ENCODE measurements at places on chromosomes 12 and 14.

DNA sequence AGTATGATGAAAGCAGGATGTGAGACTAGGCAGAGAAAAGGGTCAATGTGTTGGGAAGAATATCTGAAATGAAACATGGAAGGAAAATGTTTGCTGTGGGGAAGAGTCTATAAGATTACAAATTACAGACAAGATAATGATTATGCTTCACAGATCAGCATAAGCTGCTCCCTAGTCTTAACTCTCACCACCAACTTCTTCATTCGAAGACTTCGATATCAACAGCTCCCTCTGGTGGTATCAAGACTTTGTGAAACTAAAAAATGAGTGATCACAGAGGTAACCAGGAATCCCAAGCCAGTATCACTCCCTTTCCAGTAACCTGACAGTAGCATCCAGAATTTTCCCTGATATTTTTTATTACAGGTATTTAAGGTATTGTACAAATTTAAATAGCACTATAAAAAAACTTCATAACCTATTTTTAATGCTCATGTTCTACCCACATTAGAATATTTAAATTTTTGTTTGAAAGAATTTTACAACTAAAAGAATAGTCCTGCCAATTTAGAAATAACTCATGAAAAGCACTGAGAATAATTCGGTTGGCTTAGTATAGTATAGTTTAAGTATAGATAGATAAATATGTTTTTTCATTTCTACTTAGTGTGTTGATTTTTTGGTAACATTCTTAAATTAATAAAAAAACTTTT is 84.4 kb downstream of the C2CD5 start:
- DNase-seq = no peak

GRCh38 chr12:78916845-78917480 is 52.4 kb downstream of the SYT1 start:
- no peak for DNase-seq

DNA sequence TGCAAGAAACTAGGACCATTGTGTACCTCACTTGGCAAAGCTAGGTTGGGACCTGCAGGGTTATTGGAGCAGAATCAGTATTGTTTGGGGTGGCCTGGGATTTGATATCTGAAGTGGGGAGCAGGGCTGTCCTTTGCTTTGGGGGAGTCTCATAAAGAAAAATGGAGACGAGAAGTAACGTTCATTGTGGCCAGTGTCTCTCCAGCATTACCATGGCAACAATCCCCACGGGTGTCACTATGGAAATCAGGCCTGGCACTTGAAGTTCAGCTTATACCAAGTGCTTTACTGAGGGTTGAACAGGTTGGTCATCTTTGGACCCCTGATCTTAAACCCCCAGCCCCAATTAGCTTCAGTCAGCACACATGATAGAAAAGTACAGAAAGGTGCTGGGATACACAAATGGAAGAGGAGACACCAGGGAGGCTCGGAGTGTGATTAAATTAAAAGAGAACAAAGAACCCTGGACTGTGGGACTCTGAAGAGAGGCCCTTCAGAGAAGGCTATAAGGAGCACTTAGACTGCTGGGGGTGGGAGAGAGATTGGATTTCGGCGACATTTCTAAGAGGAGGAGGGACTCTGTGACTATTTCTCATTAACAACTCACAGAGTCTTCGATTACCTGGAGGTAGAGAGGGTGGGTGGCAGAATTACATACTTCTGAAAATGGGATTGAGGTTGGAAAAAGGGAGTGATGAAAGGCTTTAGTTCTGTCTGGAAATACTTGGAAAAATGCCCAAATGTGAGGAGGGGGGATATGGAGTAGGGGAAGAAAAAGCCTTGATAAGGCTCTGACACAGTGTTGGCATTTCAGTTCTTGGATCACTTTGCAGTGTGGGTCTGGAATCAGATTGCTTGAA is 3.7 kb downstream of the KIF5A start:
- DNase-seq = peak; percentile 25

GRCh38 chr14:85280074-85280473 is 249.9 kb upstream of the FLRT2 start:
- DNase-seq = no peak

DNA sequence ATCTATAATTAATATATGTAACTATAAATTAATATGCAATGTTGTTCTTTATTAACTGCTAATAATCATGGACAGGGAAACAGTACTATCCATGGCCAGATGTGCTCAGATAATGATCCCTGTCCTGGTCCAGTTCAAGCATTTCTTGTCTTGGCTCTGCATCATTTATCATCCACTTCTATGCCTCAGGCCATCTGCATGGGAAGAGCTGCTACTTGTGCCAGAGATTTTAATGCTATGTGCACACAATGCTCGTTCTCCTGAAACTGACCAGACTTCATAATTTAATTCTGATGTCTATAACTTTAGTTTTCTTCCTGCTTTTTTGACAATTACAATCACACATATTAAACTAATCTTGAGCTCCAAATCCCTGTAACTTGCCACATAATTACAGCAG is 11.2 kb upstream of the TMX1 start:
- no peak for DNase-seq

DNA sequence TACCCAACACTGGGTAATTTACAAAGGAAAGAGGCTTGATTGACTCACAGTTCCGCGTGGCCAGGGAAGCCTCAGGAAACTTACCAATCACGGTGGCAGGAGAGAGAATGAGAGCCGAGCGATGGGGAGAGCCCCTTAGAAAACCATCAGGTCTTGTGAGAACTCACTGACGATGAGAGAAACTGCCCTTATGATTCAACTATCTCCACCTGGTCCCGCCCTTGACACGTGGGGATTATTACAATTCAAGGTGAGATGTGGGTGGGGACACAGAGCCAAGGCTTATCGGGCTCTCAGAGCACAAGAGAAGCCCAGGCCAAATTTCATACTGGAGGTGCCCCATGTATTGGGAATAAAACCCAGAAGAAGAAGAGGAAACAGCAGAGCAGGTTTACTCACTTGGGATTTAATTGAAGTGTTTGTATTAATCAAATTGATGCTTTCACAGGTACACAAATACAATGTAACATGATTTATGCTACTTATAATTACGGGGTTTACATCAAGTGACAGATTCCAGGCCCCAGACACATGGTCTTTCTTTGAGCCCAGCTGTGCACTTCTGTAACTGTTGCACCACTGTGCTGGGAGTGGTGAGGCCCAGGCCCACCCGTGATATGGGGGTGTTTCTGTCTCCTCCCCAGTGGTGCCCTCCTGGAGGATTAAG is 8.2 kb upstream of the CCDC85C start:
- DNase-seq = peak; percentile 92

DNA sequence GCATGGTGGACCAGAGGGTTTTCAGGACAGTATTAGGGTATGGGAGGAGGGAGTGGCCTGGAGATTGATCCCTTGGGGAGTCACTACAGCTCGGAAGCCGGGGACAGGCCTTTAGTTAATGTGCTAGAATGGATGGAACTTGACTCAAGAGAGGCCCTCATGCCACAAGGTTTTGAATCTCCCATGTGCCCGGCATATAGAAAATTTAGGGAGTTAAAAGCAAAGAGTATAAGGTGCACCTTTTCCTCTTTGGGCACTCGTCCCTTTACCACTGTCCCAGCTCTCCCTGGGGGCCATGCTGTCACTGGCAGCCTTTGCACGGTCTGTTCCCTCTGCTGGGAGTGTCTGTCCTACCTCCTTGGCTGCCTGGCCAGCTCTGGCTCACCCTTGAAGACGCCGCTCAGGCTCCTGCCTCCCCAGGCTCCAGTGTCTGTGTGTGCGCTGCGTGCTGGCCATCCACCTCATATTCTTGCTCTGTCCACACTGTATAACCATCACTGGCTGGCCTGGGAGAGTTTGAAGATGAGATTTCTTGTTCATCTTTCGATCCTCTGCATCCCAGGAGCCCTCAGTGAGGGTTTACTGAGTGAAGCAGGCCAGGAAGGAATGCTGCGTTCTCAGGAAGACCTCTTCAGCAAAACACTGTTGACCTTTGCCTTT is 161.3 kb downstream of the ZFP36L1 start:
- no peak for DNase-seq

DNA sequence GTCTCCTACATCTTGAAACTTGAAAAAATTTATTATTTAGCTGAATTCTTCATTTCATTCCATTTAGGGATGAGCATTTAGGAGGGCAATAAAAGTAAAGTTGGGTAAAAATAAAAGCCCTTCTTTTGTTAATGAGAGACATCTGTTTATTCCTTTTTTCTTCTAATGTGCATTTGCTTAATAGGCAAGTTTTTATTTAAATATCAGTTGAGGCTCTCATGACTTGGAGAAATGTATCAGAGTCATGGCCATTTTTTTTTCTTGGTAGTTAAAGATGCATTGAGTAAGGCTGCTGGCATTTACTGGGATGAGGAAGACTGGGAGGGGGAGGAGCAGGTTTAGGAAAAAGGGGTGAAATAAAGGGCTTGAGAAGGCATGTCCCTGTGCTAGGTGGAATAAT is 609.9 kb upstream of the TMEM132C start:
- no peak for DNase-seq

GRCh38 chr12:12350868-12351463 is 924 bp upstream of the MANSC1 start:
- no peak for DNase-seq

- DNase-seq = no peak
Observed at GRCh38 chr14:58566979-58567378, 70.8 kb upstream of the DACT1 start.

DNA sequence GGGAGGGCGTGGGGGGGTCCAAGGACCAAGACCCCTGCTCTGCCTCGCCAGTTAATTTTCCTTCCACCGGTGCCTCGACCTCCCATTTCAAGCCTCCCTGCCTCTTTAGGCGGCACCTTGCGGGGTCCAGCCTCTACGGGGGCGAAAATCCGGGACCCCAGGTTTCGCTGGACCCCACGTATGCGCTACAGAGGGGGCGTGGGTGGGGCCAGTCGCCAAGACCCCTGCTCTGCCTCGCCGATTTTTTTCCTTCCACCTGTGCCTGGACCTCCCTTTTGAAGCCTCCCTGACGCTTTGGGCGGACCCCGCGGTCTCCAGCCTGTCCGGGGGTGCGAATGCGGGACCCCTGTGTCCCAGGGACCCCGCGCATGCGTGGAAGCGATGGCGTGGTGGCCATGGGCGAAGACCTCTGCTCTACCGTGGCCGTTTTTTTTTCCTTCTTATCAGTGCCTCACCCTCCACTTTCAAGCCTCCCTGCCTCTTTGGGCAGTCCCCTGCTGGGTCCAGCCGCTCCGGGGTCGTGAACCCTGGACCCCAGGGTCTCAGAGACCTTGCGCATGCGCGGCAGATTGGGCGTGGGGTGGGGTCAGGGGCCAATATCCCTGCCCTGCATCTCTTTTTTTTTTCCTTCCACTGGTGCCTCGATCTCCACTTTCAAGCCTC is 324.2 kb downstream of the ALG10 start:
- no peak for DNase-seq
